ENCODE measurements at places on chromosomes 5 and 9. TPM values are rescaled to one million over a fixed set of nuclear protein-coding genes. Genes with fewer than 3 reads are reported as not detected.

DNA sequence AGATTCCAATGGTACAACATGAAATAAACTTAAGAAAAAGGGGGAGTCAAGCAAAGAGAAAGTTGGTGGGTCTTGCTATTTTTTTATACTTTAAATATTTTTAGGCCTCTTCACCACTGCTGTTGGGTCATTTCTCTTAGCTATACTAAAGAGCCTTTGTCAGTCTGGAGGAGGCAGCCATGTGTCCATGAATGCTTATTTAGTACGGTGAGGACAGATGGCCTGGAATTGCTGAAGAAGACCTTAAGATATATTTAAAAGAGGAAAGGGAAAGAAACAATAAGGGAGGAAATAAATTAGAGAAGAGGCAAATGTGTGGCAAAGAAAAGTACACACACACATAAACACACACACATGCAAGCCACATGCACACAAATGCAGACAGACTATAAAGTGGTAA, 560.5 kb upstream of the MEF2C start:
- DNase-seq: no peak

DNA sequence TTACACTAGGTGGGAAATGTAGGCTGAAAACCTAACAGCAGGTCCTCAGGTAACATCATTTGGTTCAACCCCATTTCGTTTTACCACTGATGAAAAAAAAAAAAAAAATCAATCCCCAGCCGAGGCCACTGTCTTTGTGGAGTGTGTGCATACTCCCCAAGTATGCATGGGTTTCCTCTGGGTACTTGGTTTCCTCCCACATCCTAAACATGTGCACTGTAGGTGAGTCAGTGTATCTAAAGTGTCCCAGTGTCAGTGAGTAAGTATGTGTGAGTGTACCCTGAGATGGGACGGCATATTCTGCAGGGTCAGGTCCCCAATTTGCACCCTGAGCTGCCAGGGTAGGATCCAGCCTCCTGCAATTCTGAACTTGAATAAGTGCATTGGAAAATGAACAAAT, 966.5 kb upstream of the DMAC1 start:
- no peak for DNase-seq

DNA sequence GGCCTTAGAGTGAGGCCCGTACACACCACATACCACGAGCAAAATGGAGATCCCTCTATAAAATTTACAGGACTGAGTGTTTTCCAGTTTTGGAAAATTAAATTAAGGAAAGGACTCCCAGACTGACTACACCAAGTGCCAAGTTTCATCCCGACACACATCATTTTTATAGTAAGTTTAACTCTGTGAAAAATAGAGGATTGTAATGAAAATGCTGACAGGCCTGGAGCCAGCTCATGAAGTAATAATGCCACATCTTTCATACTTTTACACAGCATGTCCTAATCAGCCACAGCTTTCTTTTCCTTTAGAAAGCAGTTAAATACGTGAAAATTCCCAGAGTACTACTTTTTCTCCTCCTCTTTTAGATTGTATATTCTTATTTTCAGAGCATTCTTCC, 169.2 kb downstream of the SAXO1 start:
- DNase-seq: no peak

DNA sequence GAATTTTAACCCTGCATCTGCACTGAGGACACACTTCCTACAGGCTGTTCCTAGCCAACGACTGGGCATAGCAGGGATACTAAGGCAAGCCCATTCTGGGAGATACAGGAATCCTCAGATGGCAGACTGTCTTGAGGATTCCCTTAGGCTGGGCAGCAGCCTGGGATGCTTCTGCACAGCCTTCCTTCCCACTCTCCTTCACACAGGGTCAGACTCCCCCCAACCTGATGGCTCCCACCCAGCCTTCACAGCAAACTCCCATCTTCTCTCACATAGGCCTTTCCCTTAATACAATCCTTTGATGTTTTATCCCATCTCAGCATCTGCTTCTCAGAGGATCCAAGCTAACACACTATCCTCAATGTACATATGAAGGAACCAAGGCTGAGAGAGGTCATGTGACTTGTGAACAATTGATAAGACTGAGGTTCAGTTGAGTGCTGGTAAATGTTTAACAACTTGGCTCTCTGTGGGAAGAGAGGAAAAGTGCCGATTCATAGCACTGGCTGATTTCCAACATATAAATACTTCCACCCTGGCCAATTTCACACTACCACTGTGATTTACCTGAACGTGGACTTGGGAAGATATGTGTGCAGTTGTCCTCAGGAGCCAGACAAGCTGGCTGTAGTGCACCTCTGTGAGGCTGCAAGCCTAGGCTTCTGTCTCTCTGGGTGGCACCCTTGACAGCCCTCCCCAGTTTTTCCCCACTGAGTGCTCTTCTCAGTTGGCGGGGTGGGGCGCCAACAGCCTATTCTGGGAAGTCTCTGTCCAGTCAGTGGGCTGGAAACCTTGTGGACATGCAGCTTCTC, 120.2 kb upstream of the TRIM32 start:
- DNase-seq: no peak

GRCh38 chr5:59037453-59037852, 454.6 kb downstream of the RAB3C start:
- no peak for DNase-seq

RFESD gene
- total RNA-seq: 9.3 TPM

NEUROG1 gene
- not detected for total RNA-seq
